CD4-positive, alpha-beta T cell treated with Interleukin-17A for 4 hours (primary cell): ENCODE measurements at places on chromosomes 2 and 18.

- DNase-seq = no peak
Measured at GRCh38 chr2:153871231-153872221, at the start of gene GALNT13. Gene GALNT13, plus strand, starts transcription at chr2:153871922.

DNA sequence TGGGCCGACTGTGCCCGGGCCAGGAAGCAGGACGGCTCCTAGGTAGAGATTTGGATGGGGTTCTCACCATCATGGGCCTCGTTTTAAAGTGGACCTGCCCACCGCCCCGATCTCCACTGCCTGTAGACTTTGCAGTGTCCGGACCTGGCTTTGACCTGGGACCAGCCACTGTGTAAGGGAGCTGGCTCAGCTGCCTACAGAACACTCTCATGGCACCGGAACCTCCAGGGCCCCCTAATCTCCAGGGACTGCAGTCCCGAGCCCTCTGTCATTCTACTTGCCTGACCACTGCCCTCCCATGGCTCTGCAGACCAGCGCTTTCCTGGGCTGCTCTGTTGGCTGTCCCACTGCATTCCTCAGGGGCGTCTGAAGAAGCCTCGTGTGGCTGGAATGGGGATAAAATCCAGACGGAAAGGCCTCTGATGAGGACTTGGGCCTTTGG lies 120.8 kb downstream of the GLI2 start:
- no peak for DNase-seq

DNA sequence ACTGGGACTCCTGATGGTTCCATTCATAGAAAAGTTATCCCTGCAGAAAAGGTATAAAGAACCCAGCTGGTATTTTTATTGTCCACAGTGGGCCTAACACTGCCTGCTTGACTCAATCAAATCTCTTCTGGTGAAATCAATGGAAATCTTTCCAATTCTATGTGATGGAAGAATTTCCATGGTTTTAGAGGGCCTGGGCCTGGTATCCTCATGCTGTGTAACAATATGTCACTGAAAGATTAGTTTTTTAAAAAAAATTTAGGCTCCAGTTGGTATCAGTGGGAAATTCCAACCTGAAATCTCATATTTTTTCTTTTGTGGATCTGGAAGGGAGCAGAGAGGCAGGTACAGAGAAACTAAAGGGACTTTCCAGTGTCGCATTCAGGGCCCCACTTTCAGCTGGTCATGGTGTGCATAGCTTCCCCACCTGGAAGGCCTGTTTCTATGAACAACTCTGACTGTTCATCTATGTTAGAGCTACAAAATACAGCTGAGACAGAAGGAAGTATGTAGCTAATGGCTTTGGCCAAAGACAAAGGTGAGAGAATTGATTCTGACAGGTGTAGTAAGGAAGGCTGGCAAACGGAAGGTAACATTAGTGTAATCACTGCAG lies 20.9 kb downstream of the NEB start:
- DNase-seq = no peak

GRCh38 chr2:183035298-183035953 lies 2.8 kb downstream of the NCKAP1 start:
- DNase-seq = no peak

DNA sequence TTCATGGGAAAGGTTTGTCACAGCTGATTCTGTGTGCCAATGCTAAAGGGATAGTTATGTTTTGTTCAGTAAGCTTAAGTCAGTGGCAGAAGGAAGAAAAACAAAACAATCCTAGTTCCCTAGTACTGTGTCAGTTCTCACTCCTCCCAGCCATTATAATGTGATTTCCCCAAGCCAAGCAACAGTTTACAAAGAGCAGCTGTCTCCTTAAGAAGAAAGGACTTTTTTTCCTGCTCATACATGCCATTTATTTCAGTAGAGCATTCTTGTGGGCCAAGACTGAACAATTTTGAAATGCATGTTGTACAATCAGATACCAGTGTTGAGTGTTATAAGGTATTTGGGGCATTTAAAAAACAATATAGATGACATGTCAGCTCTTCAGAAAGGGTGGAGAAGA lies 52.1 kb downstream of the NEMP2 start:
- DNase-seq = no peak

- no peak for DNase-seq
Measured at GRCh38 chr2:160253440-160254188, 53.5 kb upstream of the ITGB6 start.

DNA sequence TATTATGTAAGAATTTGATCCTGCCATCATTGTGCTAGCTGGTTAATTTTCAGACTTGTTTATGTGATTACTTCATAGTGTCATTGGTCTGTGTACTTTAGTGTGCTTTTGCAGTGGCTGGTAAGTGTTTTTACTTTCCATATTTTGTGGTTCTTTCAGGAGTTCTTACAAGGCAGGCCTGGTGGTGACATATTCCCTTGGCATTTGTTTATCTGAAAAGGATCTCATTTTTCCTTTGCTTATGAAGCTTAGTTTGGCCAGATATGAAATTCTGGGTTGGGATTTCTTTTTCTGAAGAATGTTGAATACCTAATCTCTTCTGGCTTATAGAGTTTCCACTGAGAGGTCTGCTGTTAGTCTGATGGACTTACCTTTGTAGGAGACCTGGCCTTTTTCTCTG lies 72.8 kb upstream of the MC4R start:
- no peak for DNase-seq

DNA sequence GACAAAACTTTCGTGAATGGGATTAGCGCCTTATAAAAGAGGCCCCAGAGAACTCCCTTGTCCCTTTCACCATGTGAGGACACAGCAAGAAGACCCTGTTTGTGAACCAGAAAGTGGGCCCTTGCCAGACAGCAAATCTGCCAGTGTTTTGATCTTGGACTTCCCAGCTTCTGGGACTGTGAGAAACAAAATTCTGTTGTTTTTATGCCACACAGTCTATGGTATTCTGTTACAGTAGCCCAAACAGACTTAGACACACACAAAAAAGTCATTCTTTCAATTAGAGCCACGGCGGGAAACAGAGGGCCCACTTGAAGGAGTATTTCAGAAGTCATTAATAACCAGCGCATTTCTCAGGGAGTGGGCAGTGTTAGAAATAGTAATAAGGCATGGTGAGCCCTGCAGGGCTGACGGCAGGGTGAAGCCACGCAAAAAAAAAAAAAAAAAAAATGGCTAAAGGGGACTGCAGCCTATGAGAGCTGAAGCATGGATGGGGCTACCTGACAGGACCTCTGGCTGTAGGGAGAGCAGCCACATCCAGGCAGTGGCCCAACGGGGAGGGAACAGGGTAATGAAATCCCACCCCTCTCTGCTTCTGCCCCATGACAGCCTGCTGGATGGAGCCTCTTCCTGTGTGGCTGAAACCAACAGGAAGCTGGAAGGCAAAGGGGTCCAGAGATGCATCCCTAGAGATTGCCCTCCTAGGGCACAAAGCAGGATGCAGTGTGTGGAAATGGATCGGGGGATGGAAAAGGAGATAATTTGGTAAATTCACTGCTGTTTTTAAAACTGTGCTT lies 189.3 kb downstream of the KCNS3 start:
- DNase-seq = no peak

- no peak for DNase-seq
Measured at GRCh38 chr18:12946549-12947284, 1.1 kb upstream of the SEH1L start.

- no peak for DNase-seq
Measured at GRCh38 chr18:79940126-79940813, 11.2 kb downstream of the SLC66A2 start.

DNA sequence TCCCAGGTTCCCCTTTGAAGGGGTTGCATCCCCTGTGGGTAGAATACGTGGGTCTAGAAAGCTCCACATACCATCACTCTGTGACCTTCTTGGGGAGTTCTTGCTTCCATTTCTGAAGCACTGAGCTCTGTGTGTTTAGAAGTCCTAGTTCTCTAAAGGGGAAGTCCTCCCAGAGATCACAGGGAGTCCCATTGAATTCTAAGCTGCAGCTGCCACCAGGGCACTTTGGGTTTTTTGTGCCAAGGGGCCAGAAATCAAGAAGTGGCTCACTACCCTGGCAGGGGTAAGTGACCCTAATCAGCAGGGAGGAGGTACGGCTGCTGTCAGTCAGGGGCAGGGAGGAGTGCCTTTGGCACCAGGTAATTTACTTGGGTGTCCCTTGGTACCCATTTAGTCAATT lies 70.9 kb downstream of the EHD3 start:
- DNase-seq = no peak

- no peak for DNase-seq
Measured at GRCh38 chr2:130755256-130756052, at the start of gene AMER3. Gene AMER3, plus strand, starts transcription at chr2:130755540. Its CDS starts 6,533 bp downstream, at chr2:130762073.

GRCh38 chr2:38267270-38267925 lies 109.7 kb downstream of the ATL2 start:
- no peak for DNase-seq

- no peak for DNase-seq
Measured at GRCh38 chr2:227374158-227374557, 4.9 kb downstream of the TM4SF20 start.

DNA sequence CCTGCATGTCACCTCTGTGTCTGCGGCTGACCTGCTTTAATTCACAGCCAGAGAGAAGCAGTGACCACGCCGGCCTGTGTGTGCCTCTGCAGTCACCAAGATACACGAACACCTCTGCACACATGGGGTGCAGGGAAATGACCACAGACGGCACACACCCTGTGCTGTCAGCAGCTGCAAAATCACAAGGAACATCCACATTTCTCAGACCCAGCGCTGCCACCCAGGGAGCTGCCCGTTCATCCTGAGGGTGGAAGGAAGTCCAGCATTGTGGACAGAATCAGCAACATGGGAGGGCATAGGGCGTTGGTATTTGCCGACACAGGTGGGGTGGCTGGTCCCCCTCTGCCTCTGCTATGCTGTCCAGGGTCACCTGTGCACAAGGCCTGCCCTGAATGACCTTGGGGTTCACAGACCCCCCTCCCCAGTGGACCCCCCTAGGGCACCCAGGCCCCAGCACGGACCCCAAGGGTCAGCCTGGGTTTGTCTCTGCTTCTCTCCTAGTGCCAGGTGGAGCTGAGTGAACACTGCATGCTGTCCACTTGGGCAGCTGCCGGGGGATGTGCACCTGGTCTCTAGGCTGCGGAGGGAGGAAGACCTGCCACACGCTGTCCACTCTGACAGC lies 107.4 kb downstream of the PXDN start:
- no peak for DNase-seq

DNA sequence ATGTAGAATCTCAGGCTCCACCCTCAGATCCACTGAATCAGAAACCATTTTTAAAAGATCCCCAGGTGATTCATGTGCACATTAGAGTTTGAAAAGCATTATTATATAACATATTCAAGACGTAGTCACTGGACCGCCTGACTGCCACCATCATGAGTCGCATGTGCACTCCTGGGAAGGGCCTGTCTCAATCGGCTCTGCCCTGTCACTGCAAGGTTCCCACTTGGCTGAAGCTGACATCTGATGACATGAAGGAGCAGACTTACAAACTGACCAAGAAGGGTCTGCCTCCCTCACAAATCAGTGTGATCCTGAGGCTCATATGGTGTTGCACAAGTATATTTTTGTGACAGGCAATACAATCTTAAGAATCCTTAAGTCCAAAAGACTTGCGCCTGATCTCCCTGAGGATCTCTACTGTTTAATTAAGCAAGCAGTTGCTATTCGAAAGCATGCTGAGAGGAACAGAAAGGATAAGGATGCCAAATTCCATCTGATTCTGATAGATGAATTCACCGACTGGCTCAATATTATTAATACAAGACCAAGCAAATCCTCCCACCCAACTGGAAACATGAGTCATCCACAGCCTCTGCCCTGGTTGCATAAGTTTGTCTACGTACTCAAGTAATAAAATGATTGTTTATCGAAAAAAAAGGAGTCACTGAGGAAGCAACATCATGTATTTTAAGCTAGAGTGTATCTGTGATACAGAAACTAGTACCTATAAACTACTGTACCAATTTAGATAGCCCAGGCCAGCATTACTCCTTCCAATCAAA lies 26.2 kb downstream of the ATAD2B start:
- DNase-seq = no peak

DNA sequence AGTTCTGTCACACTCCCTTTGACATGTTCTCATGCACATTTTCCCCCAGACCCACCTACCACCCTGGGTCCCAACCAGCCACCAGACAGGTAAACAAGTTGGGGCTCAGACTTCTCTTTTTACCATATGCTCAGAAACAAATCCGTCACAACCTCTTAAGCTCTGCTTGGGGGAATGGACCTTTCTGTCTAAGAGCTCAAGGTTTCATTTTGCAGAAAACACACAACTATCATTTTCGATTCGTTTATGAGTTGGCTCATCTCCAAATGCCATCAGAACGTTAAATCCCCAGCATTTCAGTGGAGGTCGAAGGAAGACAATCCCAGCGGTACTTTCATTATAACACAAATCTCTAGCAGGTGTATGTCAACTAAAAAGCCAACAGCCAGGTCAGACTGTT lies 30.6 kb upstream of the NCK2 start:
- DNase-seq = no peak

GRCh38 chr2:174450021-174450816 lies 36.6 kb downstream of the GPR155 start:
- DNase-seq = no peak

GRCh38 chr18:27004056-27004829 lies 138.7 kb upstream of the AQP4 start:
- DNase-seq = no peak

DNA sequence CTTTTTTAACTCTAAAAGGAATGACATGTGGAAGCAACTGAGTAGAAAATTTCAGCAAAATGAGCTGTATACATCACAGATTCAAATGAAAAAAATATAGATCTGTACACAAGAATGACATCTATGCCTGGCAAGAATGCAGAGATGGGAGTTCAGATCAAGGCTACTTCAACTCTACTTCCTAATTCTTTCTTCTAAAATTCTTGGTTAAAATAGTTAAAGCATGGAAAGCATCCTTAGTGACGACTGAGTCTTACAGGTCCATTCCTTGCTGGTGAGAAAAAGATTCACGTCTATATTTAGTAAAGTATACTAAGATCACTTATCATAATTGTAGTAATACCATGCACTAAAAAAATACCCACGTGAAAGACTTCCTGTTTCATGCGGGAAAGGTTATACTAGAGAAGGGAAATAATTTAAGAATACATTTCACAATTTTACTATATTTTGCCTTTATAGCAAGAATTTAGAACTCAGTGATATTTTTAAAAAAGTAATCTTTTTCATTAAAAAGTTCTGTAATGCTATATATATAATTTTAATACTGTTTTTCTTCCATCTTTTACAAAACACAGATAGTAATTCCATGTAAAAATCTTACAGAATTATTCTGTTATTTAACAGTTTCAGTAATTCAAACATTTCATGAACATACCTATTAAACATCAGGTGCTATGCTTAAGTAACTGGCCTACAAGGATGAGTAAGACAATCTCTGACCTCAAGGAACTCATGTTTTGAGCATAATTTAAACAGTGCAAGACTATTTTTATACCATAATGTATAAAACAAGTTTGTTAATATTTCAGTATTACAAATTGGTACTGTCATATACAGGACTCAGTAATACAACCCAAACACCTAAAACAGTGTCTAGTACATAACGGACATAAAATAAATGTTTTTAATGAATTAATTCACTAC lies 159.6 kb downstream of the BAZ2B start:
- DNase-seq = no peak

- no peak for DNase-seq
Measured at GRCh38 chr2:25021791-25022362, 20.0 kb upstream of the EFR3B start.

GRCh38 chr18:61394983-61395382 lies 61.8 kb downstream of the CDH20 start:
- no peak for DNase-seq
